MM.1S (cell line): ENCODE measurements at places on chromosomes 3 and 15.

GRCh38 chr3:59547874-59548273, 498.0 kb upstream of the CFAP20DC start:
- no peak for DNase-seq
- H3K36me3 ChIP-seq, result no peaks in the 10 kb centered on the region
- no peak overlapping the region for H3K27ac ChIP-seq

DNA sequence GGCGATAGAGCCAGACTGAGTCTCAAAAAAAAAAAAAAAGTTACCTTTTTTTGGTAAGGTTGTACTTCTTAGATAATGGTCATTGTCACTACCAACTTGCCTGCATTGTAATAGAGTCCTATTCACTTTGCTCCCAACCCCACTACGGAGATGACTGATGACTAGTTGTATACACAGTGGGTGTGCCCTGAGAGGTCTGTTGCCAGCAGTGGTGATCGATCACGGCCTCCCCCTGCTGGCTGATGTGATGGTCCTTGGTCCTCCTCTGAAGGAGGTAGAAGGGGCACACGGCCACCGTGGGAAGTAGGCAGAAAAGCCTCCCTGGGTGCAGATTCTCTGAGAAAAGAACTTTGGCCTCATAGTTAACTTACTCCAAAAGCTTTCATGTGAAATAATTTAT, 10.7 kb downstream of the GCNT3 start:
- H3K36me3 ChIP-seq, result no peaks in the 10 kb centered on the region
- H3K27ac ChIP-seq, result no peak overlapping the region
- no peaks in the 10 kb centered on the region for H3K4me1 ChIP-seq
- H3K27me3 ChIP-seq, result no peaks in the 10 kb centered on the region

DNA sequence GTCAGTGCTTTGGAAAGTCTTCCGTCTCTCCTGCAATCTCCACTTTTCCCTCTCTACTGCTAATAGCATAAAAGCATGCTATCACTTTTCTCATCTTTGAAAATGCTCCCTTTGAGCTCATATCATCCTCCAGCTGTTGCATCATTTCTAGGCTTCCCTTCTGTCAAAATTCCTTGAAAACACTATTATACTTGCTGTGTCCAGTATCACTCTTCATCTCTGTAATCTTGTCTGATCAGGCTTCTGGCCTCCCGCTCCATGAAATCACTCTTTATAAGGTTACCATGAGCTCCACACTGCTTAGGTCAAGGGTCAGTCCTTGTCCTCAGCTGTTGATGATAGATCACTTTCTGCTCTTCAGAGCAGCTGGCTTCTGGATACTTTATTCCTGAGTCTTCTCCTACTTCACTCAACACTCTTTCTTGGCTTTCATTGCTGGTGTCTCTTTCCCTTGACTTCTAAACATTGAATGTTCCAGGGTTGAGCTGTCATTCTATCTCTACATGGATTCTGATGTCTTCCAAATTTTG, 50.9 kb upstream of the SPTSSB start:
- no peak for DNase-seq
- no peaks in the 10 kb centered on the region for H3K36me3 ChIP-seq
- no peak overlapping the region for H3K27ac ChIP-seq
- no peak overlapping the region for H3K4me3 ChIP-seq

DNA sequence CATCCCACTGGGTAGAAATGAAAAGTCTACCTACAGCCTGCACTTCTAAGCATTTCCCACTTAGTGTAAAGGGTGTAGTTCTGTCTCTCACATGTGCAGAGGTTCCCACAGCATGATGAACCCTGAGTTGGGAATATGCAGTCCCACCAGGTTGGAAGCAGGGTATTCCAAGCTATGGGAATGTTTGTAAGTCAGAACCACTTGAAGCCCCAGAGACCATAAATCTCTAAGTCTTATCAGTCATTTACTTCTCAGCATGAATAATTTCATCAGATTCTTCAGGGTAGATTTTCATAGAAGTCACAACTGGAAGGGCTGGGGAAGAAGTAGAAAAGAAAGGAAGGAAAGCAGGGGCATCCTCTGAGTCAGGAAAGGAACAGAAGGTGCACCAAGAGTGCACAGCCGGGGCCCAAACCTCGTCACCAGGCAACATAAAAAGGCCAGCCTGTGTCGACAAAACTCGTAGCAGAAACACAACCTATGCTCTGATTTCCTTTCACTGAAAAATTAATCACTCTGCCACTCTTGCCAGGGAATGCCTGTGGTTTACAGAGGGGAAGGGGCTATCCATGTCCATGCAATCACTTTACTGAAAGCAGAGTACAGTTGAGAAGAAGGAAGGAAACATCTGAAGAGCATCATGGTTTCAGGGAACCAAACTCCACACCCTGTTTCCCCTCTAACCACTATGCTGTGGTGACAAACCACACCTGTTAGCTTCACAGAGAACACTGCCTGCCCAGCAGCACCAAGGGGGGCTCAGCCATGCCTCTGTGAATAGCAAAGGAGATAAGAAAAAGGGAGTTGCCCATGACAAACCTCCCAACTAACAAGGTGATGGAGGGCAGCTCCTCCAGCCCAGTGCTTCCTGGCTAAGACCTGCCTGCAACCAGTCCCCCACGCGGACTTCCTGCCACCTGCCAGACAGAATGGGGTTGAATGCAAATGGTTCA, 40.5 kb downstream of the SH3BP5 start:
- H3K36me3 ChIP-seq, result no peaks in the 10 kb centered on the region
- peaks cover 21% of the 10 kb centered on the region for H3K4me1 ChIP-seq
- peak overlapping the region; percentile 87 for H3K27ac ChIP-seq
- H3K27me3 ChIP-seq, result no peaks in the 10 kb centered on the region
- DNase-seq, result peak; percentile 81

DNA sequence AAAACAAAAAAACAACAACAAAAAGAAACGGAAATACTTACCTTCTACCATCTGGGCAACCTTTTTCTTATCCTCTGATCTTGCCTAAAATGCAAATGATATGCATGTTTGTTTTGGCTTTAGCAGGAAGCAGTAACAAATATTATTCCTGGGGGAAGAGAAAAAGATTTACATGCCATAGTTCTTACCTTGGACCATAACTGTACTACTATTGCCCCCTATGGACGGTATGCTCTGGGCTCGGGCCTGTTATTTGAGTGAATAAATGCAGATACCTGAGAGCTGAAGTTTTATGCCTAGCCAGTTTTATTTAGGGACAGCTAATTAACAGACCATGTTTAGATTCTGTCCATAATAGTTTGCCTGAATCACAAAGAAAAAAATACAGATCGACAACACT, 12.6 kb upstream of the STARD5 start:
- no peak overlapping the region for H3K27ac ChIP-seq
- no peak overlapping the region for H3K4me3 ChIP-seq
- peaks cover 7% of the 10 kb centered on the region for H3K4me1 ChIP-seq
- DNase-seq, result peak; percentile 47
- H3K36me3 ChIP-seq, result no peaks in the 10 kb centered on the region

DNA sequence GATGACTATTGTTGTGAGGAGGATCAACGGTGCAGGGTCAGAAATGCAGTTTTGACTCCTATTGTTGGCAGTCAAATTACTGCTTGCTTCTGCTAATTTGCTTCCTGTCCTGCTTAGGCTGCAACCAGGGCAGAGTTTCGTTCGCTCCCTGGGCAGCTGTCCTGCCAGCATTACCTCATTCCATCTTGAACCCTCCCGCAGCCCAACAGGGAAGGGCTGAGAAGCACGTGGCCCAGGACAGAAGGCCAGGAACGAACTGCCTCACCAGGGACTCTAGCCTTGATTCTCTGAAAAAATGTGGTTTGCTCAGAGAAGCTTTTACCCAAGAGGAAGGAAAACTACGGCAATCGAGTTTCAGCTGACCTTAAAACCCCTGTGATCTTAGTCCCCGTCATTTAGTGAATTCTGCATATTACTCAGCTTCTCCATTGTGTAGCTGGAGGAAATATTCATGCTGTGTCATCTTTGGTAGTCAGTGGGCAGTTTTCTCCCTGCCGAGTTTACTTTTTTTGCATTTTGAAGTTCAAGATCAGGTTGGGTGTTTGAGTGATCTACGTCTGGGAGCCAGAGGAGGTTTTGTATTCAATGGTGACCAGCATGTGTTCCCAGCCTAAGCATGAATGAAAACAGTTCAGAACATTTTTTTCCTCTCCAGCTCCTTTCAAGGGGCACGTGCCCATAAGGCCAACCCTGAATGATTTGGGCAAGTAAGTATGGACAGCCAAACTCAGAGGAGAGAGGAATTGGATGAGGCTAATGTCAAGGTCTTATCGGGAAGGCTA, 23.0 kb downstream of the TLNRD1 start:
- peak overlapping the region; percentile 93 for H3K27ac ChIP-seq
- peak overlapping the region; percentile 45 for H3K4me3 ChIP-seq
- peaks cover 20% of the 10 kb centered on the region for H3K4me1 ChIP-seq
- H3K36me3 ChIP-seq, result no peaks in the 10 kb centered on the region
- DNase-seq, result peak; percentile 82

- H3K36me3 ChIP-seq, result no peaks in the 10 kb centered on the region
- DNase-seq, result no peak
- H3K27ac ChIP-seq, result no peak overlapping the region
- no peaks in the 10 kb centered on the region for H3K4me1 ChIP-seq
- H3K4me3 ChIP-seq, result no peak overlapping the region
These were observed 1233.1 kb upstream of the ALCAM start for GRCh38 chr3:104133630-104134029.

- H3K4me1 ChIP-seq, result 0 out of 2 replicates have a peak, but pooled peaks cover 4% of the 10 kb centered on the region
- H3K4me3 ChIP-seq, result no peak overlapping the region
- DNase-seq, result no peak
- no peak overlapping the region for H3K27ac ChIP-seq
These were observed 186.9 kb downstream of the MAGI1 start for GRCh38 chr3:65851827-65852226.

DNA sequence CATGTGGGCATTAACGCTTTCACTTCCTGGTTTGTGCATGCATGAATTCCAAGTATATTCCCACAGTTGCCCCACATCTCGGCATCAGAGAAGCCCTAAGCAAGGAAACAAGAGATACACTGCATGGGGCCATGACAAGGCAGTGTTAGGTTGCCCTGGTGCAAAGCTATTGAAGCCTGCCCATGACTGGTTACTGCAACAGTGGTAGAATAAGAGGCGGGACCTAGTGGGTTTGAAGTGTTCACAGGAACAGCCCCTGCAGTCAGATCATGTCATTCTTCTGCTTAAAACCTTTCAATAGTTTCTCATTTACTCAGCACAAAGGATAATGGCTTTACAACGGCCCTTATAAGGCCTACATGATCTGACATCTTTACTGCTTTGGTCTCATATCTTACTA, 80.9 kb upstream of the TOPAZ1 start:
- no peaks in the 10 kb centered on the region for H3K27me3 ChIP-seq
- H3K27ac ChIP-seq, result no peak overlapping the region

DNA sequence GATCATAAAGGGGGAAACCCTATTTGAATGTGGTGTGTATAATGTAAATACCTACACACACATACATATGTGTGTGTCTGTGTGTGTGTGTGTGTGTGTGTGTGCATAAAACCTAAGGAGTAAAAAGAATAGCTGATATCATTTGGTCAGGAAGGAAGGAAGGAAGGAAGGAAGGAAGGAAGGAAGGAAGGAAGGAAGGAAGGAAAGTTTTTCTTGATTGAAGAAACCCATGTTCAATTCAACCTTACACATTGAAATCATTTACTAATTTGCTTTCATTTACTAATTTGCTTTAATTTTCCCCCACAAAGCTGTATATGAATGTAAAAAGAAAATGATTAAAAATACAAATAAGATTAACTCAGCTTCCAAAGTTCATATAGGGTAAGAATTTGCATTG, 386.6 kb downstream of the ROBO2 start:
- no peak overlapping the region for H3K27ac ChIP-seq
- DNase-seq, result no peak
- H3K4me3 ChIP-seq, result no peak overlapping the region
- H3K36me3 ChIP-seq, result no peaks in the 10 kb centered on the region
- no peaks in the 10 kb centered on the region for H3K4me1 ChIP-seq

DNA sequence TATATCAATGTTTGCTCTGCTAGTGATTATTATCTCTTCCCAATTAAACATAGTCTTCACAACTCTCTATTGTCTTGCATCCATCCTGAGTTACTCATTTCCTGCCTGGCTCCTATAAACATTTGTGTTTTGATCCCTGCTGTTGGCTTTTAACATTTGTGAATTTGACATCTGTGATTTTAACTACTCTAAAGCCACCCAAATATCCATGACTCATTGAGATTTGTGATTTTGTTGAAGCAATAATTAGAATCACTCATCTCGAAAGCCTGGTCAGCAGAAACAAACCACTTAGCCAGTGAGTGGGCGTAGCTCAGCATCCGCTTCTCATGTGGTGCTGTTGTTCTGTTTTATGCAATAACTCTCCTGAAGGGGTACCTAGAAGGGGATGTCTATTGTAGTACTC, 174.3 kb upstream of the ZBTB20 start:
- H3K27ac ChIP-seq, result no peak overlapping the region
- H3K27me3 ChIP-seq, result no peaks in the 10 kb centered on the region
- H3K4me3 ChIP-seq, result no peak overlapping the region

DNA sequence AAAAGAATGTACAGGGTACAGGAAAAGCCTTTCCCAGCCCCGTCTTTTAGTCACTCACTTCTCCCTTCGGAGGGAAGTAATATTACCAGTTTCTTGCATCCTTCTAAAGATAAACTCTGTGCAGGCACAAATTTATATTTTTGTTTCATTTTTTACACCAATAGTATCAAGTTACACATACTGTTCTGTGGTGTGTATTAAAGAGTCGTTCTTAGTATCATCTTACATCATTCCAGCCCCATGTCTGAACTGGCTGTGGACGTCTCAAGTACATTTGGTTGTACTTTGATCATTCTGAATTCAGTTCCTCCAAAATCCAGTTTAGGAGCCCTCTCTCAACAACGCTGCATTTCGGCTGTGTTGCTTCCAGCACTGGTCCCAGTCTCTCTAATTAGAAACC, 68.7 kb downstream of the LMLN start:
- H3K4me3 ChIP-seq, result no peak overlapping the region
- no peak overlapping the region for H3K27ac ChIP-seq
- no peak for DNase-seq

- no peak overlapping the region for H3K27ac ChIP-seq
- DNase-seq, result no peak
- H3K4me3 ChIP-seq, result no peak overlapping the region
- H3K27me3 ChIP-seq, result no peaks in the 10 kb centered on the region
These were observed 96.8 kb downstream of the PLCH1 start for GRCh38 chr3:155648013-155648591.

DNA sequence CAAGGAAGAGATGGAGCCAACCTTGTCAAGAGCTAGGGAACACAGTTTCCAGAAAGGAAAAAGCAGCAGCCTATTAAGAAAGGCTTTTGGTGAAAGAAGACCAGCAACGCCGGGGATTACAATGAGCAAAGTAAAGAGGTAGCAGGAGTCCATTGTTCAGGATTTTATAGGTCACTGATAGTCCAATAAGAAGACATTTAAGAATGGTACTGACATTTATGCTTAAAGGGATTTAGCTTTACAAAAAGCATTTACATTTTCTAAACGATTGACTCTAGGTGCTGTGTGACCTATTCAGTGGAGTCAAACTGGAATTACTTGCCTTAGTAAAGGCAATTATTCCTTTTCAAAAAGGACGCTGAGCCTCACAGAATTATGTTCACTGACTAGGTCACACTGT, 40.8 kb downstream of the CSNK1G1 start:
- H3K27ac ChIP-seq, result no peak overlapping the region
- no peak overlapping the region for H3K4me3 ChIP-seq
- no peak for DNase-seq
- no peaks in the 10 kb centered on the region for H3K4me1 ChIP-seq
- no peaks in the 10 kb centered on the region for H3K27me3 ChIP-seq
- H3K36me3 ChIP-seq, result no peaks in the 10 kb centered on the region

- no peak overlapping the region for H3K27ac ChIP-seq
- no peaks in the 10 kb centered on the region for H3K4me1 ChIP-seq
- H3K36me3 ChIP-seq, result no peaks in the 10 kb centered on the region
- no peaks in the 10 kb centered on the region for H3K27me3 ChIP-seq
These were observed 46.3 kb upstream of the MFGE8 start for GRCh38 chr15:88959445-88959844.

GRCh38 chr3:48369693-48370332, 2.2 kb upstream of the FBXW12 start:
- H3K36me3 ChIP-seq, result no peaks in the 10 kb centered on the region
- H3K27me3 ChIP-seq, result no peaks in the 10 kb centered on the region
- H3K27ac ChIP-seq, result no peak overlapping the region
- DNase-seq, result no peak
- no peak overlapping the region for H3K4me3 ChIP-seq
